Tibial nerve (tissue), 4 donors: ENCODE measurements at places on chromosomes 6 and 20.

GRCh38 chr6:105566503-105566902 lies 163.6 kb upstream of the PREP start:
- no peak overlapping the region for H3K4me3 ChIP-seq
- H3K27me3 ChIP-seq = no peaks in the 10 kb centered on the region
- H3K27ac ChIP-seq = no peak overlapping the region
- no peaks in the 10 kb centered on the region for H3K36me3 ChIP-seq
- no peak for DNase-seq

- no peak overlapping the region for H3K4me3 ChIP-seq
- H3K27me3 ChIP-seq = no peaks in the 10 kb centered on the region
- no peak overlapping the region for H3K27ac ChIP-seq
- no peaks in the 10 kb centered on the region for H3K4me1 ChIP-seq
- DNase-seq = no peak
These were observed 67.4 kb downstream of the GMPR start for GRCh38 chr6:16305788-16306187.

GRCh38 chr20:45111799-45112471 lies 3.0 kb downstream of the WFDC5 start:
- H3K4me3 ChIP-seq = no peak overlapping the region
- no peak overlapping the region for H3K27ac ChIP-seq
- no peaks in the 10 kb centered on the region for H3K4me1 ChIP-seq
- no peaks in the 10 kb centered on the region for H3K36me3 ChIP-seq

DNA sequence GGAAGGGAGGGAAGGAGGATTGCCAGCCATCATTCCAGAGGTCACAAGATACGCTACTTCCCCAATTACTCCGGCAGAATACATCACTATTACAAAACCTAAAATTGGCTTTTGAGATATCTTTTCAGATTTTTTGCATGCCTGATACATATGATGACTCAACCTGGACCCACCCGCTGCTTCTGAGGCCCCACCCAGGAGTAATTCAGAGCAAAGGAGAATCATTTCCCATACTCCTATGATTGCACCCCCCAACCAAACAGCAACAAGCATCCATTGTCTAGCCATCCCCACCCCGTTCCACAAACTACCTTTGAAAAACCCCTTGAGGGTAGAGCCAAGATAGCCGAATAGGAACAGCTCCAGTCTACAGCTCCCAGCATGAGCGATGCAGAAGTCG lies 163.5 kb upstream of the GJE1 start:
- H3K4me3 ChIP-seq = no peak overlapping the region
- no peak for DNase-seq
- no peaks in the 10 kb centered on the region for H3K36me3 ChIP-seq

- H3K27ac ChIP-seq = peak overlapping the region; percentile 58
- H3K27me3 ChIP-seq = no peaks in the 10 kb centered on the region
- H3K36me3 ChIP-seq = no peaks in the 10 kb centered on the region
- H3K4me3 ChIP-seq = peak overlapping the region; percentile 16
These were observed 113.9 kb downstream of the FYN start for GRCh38 chr6:111759331-111759835.
